ENCODE measurements at places on chromosomes 16 and 17.

- DNase-seq: no peak
Measured at GRCh38 chr16:84836234-84836647, 16.5 kb downstream of the CRISPLD2 start.

DNA sequence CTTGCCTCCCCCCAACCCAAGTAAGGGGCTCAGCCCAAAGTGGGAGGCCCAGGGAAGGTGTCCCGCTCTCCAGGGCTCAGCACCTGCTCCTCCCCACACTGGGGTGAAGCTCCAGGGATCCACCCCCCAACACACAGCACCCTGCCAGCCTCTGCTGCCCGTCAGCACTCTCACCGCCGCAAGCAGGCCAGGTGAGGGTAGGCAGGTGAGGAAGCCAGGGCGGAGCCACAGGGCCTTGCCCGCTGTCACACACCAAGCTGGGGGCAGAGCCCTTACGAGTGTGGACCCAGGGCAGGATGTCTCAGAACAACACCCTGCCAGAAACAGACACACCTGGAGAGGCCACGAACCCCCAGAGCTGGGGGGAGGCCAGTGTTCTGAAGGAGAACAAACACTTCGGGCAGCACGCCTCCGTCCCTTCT lies 19.5 kb downstream of the PLLP start:
- DNase-seq: no peak

- DNase-seq: no peak
Measured at GRCh38 chr16:6560306-6561100, 772.1 kb upstream of the RBFOX1 start.

- DNase-seq: no peak
Measured at GRCh38 chr16:29726845-29727377, 18.9 kb downstream of the C16orf54 start.

DNA sequence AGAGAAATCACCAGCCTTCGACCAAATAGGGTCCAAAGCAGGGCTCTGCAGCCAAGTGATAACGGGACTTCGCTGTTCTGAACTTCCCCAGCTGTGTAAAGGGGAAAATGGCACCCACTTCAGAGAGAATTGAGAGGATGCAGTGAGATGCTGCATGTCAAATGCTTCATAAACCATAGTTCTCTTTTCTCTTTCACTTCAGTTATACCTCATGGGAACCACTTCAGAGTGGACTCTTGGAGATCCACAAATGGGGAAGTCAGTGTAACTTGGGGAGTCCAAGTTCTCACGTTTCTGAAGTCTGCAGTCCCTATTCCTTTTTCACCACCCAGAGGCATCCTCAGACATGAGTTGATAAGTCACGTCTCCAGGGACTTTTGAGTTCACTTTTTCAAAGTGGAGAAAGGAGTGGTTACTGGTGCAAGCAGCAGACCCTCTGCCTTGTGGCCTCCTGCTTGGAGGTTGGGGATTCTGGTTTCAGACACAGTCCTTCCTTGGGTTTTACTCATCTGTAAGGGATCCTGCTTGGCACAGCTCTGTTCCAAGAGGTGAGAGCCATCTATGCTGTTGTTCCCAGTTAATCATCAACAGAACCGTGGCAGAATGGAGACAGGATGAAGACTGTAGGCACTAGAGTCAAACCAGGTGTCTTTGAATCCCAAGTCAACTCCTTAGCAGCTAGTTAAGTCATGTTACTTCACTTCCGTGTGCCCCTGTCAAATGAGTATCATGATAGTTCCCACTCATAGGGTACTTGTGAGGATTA lies 123.4 kb upstream of the NOL11 start:
- peak; percentile 88 for DNase-seq

- DNase-seq: no peak
Measured at GRCh38 chr17:65698381-65699061, 137.1 kb upstream of the AXIN2 start.

DNA sequence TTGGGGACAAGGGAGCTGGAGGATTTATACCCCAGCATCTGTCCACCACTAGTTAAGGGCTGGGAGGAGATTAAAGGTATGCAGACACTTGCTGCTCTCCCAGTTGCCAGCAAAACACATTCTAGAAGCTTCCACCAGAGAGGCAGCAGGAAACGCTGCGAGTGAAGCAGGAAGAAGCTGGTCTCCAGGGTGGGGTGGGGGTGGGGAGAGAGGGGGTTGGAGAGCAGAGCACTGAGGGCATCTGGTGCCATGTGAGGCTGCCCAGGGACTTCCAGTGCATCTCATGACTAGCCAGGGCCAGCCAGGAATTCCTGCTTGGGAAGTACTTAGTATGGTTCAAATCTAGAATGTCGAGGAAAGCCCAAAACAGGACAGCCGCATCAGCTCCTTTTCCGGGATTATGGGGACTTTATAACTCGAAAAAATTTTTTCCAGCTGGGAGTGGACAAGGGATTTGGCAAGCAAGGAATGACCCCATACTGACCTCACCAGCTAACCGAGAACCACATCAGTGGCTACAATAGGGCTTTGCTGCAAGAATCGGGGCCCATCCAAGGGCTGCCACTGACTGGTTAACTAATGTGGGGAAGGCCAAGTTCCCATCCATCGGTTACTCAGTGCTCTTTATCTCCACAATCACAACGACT lies 26.2 kb upstream of the AXIN2 start:
- no peak for DNase-seq

GRCh38 chr16:85461022-85461813 lies 151.9 kb upstream of the GSE1 start:
- peak; percentile 59 for DNase-seq

DNA sequence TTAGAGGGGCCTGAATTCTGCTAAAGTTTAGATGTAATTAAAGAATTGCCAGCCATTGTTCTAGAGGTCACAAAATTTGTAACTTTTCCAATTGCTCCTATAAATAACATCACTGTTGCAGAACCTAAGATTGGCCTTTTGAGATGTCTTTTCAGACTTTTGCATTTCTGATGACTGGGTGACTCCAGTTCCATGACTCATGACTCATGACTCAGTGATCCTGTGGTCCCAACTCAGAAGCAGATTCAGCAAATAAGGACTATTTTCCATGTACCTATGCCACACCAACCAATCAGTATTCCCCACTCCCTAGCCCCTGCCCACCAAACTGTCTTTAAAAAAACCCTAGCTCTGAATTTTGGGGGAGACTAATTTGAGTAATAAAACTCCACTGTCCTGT lies 740.9 kb downstream of the CDH8 start:
- DNase-seq: no peak

DNA sequence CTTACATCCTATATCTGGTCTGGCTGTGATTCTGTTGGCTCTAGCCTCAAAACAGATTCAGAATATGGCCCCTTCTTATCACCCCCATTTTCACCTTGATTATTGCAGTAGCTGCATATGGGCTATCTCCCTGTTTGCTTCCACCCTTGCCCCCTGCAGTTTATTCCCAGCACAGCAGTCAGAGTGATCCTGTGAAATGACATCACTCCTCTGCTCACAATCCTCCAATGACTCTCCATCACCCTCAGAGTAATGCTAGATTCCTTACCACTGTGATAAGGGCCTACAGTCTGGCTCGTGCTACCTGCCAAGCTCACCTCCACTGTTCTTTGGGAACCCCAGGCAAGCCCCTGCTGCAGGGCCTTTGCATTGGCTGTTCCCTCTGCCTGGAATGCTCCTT lies 92.5 kb downstream of the ASIC2 start:
- no peak for DNase-seq

DNA sequence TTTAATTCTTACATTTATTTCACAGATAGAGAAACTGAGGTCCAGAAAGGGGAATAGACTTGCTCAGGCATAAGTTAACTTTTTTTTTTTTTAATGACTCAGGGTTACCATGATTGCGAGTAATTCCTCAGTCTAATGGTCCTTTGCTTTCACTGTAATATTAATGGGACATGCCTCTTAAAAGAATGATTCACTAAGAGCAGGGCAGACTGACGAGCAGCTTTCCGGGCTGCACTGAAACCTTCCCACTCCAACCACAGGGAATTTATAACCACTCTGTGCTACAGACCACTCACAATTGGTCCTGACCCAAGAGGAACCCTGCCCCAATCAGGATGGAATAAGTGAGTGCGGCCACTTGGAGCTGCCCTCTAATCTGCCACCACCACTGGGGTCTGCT lies 5.7 kb downstream of the HOXB2 start:
- DNase-seq: no peak

GRCh38 chr16:12600536-12601256 lies 203.0 kb downstream of the CPPED1 start:
- DNase-seq: no peak

- no peak for DNase-seq
Measured at GRCh38 chr16:56997264-56997663, 7.9 kb downstream of the NLRC5 start.

DNA sequence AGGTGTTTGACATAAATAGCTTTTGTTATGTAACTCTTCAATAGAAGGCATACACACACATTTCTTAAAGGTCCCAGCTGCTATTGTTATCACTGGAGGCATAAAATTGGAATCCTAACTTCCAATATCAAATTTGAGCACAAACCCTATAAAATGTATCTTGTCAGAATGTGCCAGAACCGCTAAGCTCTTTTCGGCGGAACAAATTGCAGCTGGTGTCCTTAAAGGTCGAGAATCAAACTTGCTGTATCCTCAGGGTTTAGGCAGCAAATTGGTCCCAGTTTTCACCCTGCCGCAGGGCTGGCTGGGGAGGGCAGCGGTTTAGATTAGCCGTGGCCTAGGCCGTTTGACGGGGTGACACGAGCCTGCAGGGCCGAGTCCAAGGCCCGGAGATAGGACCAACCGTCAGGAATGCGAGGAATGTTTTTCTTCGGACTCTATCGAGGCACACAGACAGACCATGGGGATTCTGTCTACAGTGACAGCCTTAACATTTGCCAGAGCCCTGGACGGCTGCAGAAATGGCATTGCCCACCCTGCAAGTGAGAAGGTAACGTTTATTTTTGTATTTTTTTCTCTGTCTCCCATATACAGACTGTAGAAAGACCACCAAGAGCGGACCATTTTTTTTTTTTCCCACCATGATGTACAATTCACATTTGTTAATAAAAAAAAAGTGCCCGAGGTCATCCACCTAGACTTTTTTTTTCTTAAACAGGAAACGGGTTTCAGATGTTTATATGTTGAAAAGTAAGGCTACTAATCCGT lies 297.1 kb downstream of the IRF8 start:
- DNase-seq: no peak

DNA sequence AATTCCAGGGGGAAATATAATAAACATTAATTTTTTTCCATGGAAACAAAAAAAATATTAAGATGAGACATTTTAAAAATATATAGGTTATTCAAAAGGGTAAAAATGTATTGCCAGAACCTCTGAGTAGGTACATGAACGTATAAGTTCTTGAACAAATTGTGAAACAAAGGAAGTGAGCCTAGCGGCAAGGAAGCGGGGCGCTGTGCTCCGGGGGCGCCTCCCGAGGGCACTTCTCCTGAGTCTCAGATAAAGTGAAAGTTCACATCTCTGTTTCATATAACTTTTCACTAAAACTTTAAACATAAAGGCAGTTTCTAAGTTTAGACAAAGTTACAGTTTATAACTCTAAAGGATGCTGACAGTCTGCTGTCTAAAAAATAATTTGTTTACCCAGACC lies 52.3 kb downstream of the TNRC6C start:
- DNase-seq: peak; percentile 21

- DNase-seq: no peak
Measured at GRCh38 chr16:69863401-69864281, 87.5 kb upstream of the CLEC18A start.

GRCh38 chr17:77867976-77868713 lies 90.4 kb upstream of the TNRC6C start:
- no peak for DNase-seq

- DNase-seq: peak; percentile 48
Measured at GRCh38 chr16:81655469-81656162, 123.5 kb upstream of the PLCG2 start.

- DNase-seq: no peak
Measured at GRCh38 chr16:27096375-27096774, 29.6 kb downstream of the C16orf82 start.

DNA sequence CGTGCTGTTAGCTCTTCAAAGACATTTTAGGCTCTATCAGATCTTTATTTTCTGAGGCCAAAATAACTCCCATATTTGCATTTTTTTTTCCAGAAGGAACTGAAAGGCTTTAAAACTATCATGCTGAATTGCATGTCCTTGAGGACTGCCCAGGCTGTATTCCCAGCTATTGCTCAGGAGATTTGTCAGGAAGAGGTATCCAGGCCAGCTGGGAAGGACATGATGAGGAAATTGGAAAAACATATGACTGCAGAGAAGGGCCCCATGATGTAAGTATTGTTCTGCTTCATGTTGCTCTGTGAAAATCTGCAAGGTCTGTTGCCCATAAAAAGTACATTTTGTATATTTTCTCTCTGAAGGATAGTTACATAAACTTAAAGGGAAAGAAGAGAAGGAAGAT lies 5.7 kb downstream of the CDC6 start:
- no peak for DNase-seq

GRCh38 chr16:16120044-16120381 lies 103.3 kb downstream of the ABCC6 start:
- no peak for DNase-seq

- DNase-seq: no peak
Measured at GRCh38 chr16:7315813-7316212, 16.8 kb upstream of the RBFOX1 start.

DNA sequence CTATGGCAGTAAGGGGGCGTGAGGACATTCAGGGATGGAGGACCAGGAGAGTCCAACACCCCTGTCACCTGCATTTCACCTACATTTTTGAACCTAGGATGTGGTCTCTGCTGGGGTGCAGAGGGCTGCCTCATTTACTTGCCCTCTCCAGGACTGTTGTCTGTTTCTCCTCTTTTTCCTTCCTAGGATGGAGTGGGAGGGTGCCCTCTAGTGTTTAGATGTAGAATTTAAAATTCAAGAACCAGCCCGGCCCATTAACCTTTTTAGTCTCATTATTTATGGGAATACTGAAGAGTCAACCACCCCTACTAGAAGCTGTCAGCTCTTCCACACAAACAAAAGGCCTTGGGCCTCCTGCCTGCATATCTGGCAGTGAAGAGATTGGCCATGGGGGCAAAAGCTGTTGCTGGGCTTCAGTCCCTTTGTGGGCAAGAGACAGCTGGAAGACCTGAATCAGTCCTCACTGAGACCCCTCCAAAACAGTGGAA lies 2.5 kb upstream of the STARD3 start:
- peak; percentile 71 for DNase-seq

DNA sequence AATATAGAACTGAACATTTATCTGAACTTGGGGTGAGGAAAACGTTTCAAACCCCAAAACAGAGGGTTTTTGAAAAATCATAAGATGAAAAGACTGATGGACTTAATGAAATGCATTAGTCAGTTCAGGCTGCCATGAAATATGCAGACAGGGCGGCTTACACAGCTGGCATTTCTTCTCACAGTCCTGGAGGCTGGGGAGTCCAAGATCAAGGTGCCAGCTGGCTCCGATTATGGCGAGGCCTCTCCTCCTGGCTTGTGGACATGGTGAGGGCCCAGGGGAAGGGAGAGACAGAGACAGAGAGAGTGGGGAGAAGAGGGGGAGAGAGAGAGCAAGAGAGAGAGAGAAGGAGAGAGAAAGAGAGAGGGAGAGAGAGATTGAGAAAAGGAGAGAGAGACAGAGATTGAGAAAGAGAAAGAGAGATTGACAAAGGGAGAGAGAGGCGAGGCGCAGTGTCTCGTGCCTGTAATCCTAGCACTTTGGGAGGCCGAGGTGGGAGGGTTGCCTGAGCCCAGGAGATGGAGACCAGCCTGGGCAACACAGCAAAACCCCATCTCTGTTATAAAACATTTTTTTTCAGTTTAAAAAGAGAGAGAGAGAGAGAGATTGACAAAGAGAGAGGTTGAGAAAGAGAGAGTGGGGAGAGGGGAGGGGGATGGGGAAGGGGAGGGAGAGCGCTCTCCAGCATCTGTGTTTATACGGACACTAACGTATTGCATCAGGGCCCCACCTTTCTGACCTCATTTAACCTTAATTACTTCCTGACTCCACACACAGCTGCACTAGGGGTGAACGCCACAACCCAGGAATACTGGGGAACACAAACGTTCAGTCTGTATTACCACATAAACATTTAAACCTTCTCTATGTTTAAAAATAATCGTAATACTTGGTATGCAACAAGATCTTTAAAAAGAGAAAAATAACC lies 24.6 kb upstream of the RPH3AL start:
- DNase-seq: no peak

Measured in suppressor macrophage treated with lipopolysaccharide for 4 hours (primary cell).